ENCODE measurements at places on chromosomes 5 and 9.
A peak's percentile ranks its signal among the peaks of the same experiment; 100 is the strongest.

DNA sequence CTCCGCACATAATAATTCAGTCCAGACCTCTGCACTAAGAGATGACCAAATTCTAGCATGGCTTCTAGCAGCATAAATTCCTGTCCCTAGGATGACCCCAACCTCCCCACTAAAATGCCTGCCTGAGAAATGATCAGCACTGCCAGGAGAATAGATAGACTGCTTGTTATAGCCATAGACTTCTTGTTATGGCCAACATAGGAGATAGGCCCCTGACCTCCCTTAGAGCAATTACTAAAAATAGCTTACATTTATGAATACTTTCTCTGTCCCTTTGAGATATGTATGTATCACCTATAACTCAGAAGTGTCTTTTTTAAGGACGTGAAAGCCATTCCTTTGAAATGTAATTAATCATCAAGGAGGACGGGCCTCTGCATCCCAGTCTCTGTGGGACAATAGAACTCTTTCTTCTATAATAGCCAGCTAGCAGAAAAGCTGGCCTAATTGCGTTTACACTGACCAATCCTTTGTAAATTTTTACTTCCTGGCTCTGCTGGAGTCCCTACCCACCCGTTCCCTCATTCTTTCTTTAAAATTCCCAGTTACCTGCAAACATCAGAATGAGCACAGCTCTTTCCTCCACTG, 1002.7 kb downstream of the CDH18 start:
- DNase-seq: peak; percentile 42

- DNase-seq: no peak
Observed at GRCh38 chr9:130561056-130561455, 18.3 kb upstream of the FUBP3 start.

DNA sequence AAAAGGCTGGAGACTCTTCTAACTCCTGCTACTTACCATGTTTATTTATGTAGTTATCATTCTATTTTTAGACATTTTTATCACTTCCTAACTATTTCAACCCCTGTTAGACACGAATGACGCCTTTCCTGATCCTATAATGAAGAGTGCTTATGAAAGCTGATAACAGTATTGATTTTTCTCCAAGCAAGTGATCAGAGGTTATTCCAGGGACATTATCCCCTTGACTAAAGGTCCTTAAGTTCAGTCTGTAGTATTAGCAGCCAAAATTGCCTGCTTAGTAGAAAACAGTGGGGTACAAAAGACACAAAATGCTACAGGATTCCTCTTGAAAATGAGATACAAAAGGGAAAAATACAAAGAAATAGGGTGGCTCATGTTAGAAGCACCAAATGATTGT, 235.6 kb downstream of the DNAH5 start:
- DNase-seq: no peak

- DNase-seq: no peak
Observed at GRCh38 chr9:20284601-20285289, 337.6 kb downstream of the MLLT3 start.

DNA sequence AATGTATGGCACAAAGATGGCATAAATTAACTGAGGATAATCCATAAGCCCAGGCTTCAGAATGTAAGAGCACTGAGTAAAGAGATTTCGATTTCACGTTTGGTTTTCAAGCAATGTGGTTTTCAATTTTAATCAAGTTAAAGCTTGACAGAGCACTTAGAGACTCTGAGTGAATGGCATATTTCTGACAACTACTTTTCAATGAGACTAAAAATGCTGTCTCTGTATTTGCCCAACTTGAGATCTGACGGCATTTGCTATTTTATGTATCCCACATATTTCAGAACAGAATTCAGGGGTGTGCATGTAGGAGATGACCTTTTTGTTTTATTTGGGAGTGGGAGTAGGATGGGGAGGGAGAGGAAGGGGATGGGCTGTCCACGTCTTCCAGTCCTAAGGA, 280.3 kb upstream of the PANK3 start:
- no peak for DNase-seq

DNA sequence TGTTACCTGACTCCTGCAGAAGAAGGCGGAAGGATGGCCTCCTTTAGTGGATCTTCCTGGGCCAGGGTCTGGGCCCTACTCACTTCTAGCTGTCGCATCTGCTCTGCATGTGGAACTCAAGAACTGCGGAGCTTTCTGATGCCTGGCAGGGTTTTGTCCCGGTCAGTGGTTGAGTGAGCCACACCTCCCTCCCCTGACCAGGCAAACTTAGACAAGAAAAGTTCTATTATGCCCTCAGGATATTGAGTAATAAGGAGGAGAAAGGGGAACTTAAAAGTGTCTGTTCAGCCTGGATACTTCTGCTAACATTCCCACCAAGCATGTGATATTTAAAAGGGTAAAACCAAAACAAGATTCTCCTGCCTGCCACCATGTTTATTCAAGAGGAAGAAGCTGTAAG, at the start of gene FYB1:
FYB1 (minus strand) TSS at position 127 of the 400 bp plus-strand sequence. CDS start 16,603 bp downstream, outside the sequence.
- DNase-seq: peak; percentile 98

DNA sequence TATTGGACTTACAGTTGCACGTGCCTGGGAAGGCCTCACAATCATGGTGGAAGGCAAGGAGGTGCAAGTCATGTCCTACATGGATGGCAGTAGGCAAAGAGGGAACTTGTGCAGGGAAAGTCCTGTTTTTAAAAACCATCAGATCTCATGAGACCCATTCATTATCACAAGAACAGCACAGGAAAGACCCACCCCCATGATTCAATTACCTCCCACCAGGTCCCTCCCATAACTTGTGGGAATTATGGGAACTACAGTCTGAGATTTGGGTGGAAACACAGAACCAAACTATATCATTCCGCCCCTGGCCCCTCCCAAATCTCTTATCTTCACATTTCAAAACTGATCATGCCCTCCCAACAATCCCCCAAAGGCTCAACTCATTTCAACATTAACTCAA, 75.6 kb downstream of the ZFAND5 start:
- DNase-seq: no peak

DNA sequence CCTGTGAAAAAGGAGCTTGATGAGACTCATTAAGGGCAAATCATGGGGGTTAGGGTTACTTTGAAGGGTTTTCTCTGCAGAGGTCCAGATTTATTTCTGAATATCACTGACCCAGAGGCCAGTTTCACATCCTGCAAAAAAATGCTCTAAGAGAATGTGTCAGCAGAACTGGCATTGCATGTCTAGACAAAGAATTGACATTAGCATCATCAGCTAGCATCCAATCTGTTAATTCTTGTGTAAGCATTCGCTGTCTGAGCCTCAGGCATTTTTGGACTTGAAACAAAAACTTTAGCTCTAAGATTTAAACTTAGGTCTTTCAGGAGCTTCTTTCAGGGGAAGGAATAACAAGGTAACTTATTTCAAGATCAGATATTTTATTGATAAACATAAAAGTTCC, 187.9 kb upstream of the ELL2 start:
- no peak for DNase-seq

DNA sequence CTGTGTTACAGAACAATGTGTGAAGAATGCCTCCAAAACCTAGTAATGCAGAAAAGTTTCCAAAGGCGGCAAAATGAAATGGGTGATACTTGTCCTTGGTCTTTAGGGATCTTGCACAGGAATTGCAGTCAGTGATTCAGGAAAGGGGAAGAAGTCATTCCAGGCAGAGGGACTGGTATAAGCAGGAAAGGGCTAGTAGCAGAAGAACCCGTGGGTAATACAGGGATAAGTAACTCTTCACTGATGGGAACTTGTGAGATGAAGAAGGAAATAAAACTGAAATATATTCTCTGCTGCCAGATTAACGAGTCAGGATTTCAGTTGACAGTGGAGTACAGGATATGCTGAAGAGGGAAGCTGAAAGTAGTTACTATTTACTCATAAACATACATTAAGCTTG, 1.2 kb downstream of the SRFBP1 start:
- no peak for DNase-seq

DNA sequence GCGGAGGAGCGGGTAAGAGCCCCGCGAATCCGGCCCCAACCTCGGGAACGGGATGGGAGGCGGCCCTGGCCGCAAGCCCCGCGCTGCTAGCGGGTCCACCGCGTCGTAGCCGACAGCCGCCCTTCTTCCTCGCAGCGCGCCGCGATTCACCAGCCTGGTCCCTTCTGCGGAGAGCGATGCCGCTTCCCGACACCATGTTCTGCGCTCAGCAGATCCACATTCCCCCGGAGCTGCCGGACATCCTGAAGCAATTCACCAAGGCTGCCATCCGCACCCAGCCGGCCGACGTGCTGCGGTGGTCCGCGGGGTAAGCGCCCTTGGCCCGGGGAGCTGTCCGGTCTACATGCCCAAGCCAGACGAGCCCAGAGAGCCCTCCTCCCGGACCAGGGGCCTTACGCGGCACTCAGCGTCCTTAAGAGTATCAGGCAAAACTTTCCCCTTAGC, 335 bp downstream of the ROPN1L start:
- no peak for DNase-seq

- no peak for DNase-seq
Observed at GRCh38 chr5:54671681-54672080, 154.1 kb downstream of the SNX18 start.

- DNase-seq: no peak
Observed at GRCh38 chr5:130323804-130324454, 419.7 kb downstream of the CHSY3 start.

DNA sequence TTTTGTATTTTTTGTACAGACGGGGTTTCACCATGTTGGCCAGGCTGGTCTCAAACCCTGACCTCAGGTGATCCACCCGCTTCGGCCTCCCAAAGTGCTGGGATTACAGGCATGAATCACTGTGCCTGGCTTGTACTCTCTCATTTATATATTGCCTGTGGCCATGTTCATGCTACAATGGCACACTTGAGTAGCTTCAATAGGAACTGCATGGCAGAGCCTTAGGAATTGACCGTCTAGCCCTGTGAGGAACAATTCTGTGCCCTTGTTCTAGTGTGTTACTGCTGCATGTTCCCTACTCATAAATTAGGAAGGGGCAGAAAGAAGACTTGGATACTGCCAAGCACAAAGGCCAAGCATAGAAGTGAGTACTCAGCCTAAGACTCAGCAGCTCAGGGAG, 104.2 kb downstream of the LIFR start:
- peak; percentile 96 for DNase-seq

GRCh38 chr5:83911367-83911919, 190.8 kb upstream of the HAPLN1 start:
- DNase-seq: no peak

- DNase-seq: no peak
Observed at GRCh38 chr9:17625644-17626388, 47.0 kb downstream of the SH3GL2 start.

- no peak for DNase-seq
Observed at GRCh38 chr5:38935437-38935836, 89.6 kb downstream of the OSMR start.

- DNase-seq: no peak
Observed at GRCh38 chr9:120137186-120137840, 442.7 kb downstream of the CDK5RAP2 start.

DNA sequence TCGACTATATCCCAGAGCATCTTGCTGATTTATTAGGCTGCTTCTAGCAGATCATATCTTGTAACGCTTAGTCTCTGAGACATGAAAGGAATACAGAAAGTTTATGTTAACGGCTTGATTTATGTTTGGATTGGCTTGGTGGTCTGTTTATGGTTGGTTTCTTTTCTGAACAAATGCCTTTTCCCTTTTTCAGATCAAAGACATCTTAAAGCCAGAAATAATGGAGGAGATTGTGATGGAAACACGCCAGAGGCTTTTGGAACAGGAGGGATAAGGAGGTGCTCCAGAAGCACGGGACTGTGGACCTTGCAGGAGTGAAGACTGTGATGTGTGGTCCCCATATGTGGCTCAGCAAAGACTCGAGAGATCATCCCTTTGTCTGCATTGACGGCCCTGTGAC, 9.9 kb downstream of the EXOSC2 start:
- no peak for DNase-seq

GRCh38 chr9:69204849-69205248, 30.8 kb downstream of the TJP2 start:
- peak; percentile 24 for DNase-seq

DNA sequence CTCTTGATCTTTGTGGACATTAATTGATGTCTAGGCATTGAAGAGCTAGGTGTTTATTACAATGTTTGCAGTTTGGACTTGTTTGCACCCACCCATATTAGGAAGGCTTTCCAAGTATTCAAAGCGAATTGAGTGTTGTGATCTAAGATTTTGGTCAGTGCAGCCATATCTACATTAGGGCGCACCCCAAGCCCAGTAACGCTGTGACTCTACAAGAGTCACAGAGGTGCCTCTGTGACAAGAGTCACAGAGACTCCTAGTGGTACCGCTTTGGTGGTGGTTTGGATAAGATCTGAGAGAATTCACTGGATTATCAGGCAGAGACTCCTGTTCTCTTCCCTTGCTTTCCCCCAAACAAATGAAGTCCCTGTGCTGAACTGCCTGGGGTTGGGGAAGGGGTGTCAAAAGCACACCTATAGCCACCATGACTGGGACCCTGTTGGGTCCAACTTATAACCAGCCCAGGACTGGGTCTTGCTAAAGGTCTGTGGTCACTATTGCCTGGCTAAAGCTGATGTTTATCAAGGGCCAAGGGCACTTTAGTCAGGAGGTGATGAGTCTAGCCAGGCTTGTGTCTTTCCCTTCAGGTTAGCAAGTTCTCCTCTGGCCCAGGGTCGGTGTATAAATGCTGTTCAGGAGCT, 114.1 kb upstream of the RIOK2 start:
- DNase-seq: peak; percentile 63

DNA sequence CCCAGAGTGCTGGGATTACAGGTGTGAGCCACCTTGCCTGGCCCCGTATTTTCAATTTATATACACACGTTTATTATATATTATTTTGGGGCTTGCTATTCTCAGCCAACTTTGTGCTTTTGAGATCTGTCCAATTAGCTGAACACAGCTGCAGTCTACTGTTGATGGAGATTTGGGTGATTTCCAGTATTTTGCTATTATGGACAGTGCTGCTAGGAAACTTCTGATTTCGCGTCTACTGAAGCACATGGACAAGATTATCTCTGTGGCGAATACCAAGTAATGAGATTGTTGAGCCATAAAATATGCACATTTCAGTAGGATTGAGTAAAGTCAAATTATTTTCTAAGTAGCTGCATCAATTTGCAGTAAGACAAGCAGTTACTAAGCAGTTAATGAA, 1731.2 kb upstream of the CDH6 start:
- no peak for DNase-seq

DNA sequence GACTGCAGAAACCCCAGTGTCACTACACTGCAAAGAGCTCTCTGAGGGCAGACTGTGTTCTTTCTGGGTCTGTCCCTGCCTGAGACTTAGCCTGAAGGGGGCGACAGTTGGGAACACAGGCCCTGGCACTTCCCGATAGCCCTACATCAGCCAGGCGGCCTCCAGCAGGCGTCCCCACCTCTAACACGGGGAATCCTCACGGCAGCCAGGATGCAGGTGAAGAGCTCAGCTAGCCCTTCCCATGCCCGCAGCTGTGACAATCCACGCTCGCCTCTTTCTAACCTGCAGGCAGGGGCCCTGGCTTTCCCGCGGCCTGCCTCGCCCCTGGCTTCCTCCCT, 5.9 kb downstream of the MED22 start:
- no peak for DNase-seq

- DNase-seq: no peak
Observed at GRCh38 chr5:38110130-38110529, 148.2 kb upstream of the EGFLAM start.

Data from SK-MEL-5 (cell line).